Lower leg skin (tissue), 4 donors: ENCODE measurements at places on chromosomes 5 and 9.
A peak's percentile ranks its signal among the peaks of the same experiment; 100 is the strongest.

DNA sequence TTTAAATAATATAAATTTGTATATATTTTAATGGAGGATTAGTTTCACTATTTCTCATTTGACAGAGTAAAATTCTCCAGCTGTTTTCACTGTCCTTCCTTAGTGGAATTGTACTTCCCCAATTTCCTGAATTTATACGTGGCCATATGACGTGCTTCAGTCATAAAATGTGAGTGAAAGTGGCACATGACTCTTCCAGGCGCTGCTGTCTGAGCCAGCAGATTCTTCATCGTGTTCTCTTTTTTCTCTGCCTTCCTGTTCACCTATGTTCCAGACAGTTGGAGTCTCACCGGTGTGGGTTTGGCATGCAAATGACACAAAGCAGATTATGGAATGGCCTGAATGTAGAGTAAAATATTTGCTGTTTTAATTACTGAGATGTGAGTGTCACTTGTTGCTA is 684.1 kb downstream of the SEMA5A start:
- DNase-seq = no peak

DNA sequence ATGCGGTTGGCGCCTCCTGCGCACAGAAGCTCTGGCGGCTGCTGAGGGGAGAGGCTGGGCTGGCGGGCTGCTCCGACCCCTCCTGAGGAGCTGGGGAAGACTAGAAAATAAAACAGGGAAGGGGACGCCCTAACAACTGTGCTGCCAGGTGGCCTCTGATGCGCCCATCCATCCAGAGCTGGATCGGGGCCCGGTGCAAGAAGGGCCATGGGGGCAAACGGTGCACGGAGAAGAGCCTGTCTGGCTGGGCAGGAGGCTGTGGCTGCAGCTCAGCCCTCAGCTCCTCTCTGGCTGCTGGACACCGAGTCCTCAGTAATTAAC is 21.0 kb upstream of the MRNIP start:
- no peak for DNase-seq

- DNase-seq = no peak
These were observed 2.8 kb downstream of the PDLIM7 start for GRCh38 chr5:177494346-177495195.

GRCh38 chr9:17081351-17081750 is 53.5 kb upstream of the CNTLN start:
- DNase-seq = no peak

DNA sequence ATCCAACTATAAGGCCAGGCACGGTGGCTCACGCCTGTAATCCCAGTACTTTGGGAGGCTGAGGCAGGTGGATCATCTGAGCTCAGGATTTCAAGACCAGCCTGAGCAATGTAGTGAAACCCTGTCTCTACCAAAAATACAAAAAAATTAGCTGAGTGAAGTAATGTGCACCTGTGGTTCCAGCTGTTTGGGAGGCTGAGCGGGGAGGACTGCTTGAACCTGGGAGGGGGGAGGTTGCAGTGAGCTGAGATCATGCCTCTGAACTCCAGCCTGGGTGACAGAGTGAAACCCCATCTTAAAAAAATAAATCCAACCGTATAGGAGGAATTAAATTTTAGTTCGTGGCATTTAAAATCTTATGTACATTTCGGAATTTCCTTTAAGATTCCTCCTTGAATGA is 123.4 kb downstream of the CDC42SE2 start:
- no peak for DNase-seq

- DNase-seq = no peak
These were observed 81.6 kb upstream of the TNFAIP8 start for GRCh38 chr5:119274030-119274766.

GRCh38 chr5:135729321-135729786 is 105.1 kb upstream of the SLC25A48 start:
- no peak for DNase-seq

GRCh38 chr9:133799106-133799505 is 61.0 kb upstream of the SARDH start:
- DNase-seq = no peak

- DNase-seq = no peak
These were observed 30.6 kb upstream of the IL33 start for GRCh38 chr9:6184749-6185645.

DNA sequence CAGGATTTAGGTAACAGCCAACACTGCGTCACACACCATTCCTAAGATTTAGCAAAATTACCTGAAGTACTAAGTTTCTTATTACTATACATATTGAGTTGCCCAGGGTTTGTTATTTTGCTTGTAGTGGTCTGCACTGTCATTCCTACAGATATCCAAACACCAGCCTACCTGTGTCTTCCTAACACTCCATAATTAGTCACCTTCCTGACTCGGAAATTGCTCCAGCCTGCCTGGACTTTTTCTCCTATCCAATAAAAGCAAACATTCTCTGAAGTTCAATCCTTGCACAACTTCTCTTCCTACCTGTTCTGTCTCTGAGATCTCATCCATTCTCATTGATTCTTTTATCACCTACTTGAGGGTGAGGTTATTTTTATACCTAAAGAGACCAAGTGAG is 243.9 kb downstream of the NR2F1-AS1 start:
- no peak for DNase-seq

GRCh38 chr9:78839252-78839651 is 542.3 kb downstream of the PSAT1 start:
- DNase-seq = no peak

DNA sequence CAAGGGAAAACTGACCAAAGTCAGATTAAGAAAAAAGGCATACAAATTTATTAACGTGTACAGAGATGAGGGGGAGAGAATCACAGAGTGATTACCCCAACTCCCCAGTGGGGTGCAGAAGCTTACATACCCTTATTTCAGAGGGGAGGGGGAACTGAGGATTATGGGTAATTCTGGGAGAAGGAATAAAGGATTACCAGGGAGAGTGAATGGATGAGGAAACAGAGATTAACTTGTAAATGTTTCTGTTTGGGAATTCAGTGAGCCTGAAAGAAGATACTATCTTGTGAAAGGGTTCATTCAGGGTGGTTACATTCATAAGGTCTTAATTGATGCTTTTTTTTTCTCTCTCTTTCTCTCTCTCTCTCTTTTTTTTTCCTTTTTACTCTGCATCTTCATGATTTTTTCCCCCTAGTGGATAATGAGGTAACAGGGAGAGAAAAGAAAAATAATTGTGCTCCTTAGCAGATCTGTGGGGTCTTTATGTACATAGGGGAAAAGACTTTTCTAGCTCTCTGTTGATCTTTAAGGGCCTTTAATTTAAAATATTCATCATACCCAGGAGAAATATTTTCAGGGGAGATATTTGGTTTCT is 49.4 kb downstream of the TARS1 start:
- no peak for DNase-seq

- DNase-seq = no peak
These were observed 248.4 kb upstream of the IRX2 start for GRCh38 chr5:2999926-3000325.

- DNase-seq = peak; percentile 45
These were observed 132.1 kb downstream of the COL23A1 start for GRCh38 chr5:178458140-178458539.

DNA sequence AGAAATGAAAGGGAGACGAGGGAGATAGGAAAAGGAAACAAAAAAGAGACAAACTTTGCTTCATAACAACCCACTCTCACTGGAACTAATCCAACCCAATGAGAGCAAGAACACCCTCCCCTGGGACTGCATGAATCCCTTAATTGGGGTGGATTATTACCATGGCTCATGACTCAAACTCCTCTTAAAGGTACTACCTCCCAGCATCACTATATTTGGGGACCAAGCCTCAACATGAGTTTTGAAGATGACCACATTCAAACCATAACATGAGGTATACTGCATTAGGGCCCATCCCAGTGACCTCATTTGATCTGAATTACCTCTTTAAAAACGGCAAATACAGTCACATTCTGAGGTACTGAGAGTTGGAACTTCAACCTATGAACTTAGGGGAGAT is 8.0 kb downstream of the MTAP start:
- no peak for DNase-seq

DNA sequence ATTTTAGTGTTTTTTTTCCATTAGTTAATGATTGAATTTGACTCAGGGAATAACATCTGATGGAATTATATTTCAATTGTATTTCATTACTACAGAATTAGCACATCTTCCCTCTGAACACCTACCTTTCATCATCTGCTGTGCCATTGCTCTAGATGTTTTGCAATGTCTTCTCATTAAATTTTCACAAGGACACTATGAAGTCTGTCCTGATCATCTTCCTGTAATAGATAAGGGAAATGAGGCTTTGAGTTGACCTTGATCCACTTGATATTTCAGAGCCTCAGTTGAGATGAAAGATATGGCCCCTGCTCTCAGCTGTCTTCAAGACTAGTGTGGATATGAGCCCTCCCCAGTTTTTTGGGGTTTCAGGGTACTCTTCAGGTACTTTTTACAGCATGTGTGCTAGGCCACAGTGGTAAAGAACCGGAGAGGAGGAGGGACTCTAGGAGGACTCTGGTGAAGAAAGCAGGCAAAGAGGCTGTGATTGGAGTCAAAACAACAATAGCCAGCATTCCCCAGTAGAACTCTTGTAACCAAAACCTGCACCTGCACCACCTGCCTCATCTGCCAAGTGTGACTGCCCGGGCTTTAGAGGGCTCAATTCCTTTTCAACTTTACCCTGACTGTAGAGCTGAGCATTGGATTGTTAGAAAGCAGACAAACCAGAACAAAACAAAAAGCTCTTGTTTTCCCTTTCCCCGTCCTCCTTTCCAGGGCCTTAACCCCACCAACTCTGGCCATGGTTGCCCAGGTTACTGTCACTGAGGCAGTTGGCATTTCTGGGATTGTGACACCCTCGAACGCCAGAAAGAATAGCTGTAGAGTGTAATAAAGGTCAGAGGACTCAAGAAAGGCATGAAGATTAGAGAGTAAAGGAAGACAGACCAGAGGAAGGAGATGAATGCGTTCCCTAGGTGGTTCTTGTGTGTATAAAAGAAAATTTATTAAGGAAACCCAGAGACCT is 56.3 kb downstream of the ERAP1 start:
- no peak for DNase-seq

- DNase-seq = no peak
These were observed 54.7 kb upstream of the GOLPH3 start for GRCh38 chr5:32228816-32229215.

GRCh38 chr5:33831041-33831440 is 60.7 kb downstream of the ADAMTS12 start:
- no peak for DNase-seq

GRCh38 chr9:76353280-76353679 is 40.9 kb downstream of the RFK start:
- DNase-seq = no peak

DNA sequence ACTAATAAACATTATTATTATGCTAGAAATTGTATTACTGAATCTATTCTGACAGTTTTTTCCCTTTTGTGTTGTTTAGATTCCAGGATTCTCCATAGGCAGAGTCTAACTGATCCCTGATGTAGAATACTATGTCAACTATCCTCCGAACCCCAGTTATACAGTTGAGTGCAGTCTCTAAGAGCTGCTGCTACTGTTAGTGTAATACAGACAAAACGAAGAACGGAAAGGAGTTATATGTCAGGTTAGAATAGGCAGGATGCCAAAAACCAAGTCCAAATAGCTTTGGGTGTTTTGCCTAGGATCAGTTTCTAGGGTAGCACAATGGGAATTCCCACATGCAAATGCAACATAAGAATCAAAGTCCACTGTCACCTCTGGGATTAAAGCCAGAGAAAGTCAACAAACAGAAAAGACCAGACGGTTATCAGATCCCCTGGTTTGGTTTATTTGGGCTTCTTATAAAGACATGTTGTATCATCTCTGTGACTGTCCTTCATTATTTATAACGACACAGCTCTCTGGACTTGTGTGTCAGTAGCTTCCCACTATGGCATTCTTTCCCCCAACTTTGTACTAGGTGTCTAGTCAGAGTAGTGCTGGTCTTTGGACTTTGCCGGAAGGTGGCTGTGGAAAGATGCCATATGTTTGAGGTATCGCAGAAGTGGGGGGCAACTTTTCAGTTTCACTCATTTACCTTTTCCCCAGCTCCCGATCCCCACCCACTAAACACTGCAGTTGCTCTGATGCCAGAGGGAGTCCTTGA is 14.9 kb upstream of the TMEM38B start:
- no peak for DNase-seq

GRCh38 chr5:39559923-39560322 is 135.1 kb upstream of the DAB2 start:
- no peak for DNase-seq

DNA sequence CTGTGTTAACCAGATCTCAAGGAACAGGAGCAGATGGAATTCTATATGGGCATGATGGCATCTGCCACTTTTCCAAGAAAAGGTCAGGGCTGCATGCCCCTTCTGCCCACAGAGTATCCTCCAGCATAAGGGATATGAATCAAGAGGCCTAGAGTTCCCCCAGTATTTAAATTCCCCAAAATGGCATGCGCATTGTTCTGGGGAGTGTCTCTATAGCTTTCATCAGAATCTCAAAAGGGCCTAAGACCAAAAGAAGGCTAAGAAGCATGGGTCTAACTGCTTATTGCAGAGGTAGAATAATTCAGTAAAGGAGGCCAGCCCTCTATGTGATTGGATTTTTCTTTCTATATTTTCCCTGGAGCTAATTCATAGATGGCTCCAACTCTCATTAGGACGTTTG is 114.2 kb upstream of the SPIN1 start:
- DNase-seq = no peak
